ENCODE measurements at places on chromosomes 5 and 9. TPM values are rescaled to one million over a fixed set of nuclear protein-coding genes. Genes with fewer than 3 reads are reported as not detected.

DNA sequence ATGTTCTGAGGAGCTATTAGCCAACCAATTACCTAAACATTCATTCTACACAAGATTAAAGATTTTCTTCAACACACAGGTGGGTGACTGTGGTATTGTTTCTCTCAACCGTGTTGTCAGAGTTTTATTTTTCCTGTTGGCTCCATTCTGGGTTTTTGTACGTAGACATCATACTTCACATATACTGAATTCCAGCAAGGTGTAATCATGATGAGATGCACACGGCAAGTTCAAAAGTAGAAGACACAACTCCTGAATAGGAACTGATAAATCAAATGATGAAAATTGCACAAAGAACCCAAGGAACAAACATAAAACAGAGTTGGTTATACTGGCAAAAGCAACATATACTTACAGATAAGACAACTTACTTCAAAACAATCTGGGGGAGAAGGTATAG, 40.2 kb upstream of the RANBP6 start:
- no peak for DNase-seq

DNA sequence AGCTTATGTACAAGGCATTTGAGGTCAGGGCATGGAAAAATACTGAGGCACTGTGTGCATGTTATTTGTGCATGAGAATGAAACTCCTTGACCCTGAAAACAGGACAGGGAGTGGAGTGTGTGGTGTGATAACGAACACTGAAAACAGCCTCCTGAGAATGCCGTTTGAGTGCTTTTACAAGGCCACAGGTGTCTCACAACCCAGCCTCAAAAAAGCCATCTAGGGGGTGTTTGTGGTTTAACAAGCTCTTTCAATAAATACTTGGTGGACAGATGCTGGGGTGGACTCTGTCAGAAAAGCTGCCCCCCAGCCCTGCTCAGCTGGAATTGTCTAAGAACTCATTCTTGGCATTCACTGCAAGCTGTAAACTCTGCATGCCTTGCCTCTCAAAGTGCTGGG, 94.0 kb upstream of the SLC25A48 start:
- DNase-seq, result peak; percentile 82

DNA sequence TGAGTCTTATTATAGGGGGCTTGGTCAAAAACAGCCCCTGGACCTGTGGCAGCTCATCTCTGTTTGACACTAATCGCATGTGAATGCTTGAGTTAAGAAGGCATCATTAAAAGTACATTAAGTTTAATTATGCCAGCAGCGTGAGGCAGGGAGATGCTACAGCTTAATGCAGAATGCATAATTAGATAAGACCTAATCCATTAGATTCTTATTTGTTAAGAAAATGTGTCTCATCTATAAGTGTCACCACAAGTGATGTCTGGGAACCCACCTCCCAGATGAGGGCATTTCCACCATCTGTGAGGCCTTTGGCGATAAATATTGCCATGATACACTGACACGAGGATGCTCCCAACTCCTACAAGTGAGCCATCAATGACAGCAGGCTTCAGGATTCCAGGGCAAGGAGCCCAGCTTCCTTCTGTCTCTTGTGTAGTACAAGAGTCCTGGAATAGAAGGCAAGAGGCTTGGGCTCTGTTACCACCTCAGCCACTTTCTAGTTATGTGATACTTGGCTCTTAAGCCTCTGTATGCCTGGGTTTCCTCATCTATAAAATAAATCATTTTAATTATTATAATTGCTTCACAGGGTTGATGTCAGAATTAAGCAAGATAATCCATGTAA, 202.7 kb downstream of the FAM114A2 start:
- peak; percentile 39 for DNase-seq

DNA sequence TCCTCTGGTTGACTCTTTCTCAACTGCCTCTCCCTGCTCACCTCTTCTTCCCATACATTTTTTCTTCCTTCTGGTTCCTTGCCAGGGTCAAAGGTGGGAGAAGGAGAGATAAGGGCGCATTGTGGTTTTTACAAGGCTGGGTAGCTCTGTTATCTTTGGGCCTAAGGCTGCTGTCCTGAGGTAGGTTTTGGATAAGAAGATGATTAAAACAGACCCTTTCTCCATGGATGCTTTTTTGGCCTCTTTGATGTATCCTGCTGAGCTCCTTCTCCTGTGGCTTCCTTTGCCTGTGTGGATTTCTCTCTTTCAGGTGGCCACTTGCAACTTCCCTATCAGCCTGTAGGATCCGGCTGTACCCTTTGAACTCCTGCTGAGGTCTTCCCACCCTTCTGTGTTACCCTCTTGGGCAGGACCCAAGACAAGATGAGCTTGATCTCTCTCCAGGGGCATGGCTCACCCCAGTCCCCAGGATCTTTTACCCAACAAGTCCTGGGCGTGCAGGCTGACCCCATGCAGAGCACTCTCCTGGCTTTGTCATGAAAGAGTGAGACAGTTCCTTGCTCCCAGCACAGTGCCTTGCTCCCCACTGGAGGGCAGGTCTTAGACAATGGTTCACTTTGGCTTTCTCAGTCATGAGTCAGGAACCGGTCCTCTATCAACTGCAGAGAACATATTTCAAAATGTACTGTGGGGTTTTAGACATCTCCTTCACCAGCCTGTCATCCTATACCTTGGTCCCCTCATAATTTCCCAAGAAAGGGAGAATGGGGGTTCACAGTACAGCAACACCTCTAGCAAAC, 197.9 kb downstream of the TLE4 start:
- DNase-seq, result no peak

- no peak for DNase-seq
Measured at GRCh38 chr5:133457439-133458355, 154.6 kb downstream of the FSTL4 start.

Gene TAF11L6
- not detected for total RNA-seq

Gene TAF1L
- total RNA-seq, result not detected

Gene SLC6A18
- not detected for total RNA-seq
